ENCODE measurements at places on chromosomes 16 and 17.

DNA sequence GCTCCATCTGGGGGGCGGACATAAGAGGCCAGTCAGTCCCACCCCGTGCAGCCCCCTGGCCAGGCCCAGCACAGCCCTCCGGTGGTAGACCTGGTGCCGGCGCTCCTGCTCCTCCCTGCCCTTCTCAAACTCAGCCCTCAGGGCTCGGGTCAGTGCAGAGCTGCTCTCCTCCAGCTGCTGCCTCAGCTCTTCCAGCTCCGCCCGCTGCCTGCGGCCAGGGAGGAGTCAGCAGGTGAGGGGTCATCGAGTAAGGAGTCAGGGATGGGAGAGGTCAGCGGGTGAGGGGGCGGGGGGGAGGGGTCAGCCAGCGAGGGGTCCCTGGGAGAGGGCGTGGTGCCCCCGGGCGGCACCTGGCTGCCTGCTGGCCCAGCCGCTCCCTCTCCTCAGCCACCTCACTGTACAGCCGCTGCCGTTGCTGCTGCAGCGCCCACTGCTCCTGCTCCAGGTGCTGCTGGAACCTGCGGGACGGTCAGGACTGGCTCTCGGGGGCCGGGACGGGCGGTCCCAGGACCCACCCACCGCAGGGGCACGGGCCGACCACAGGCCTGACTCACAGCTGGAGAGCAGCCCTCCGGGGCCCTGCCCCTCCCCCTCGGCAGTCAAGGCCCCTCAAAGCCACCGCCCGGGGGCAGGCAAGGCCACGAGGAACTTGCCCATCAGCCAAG, 26.5 kb upstream of the AATK start:
- DNase-seq = no peak

- no peak for DNase-seq
Measured at GRCh38 chr17:4165301-4166010, 22.5 kb downstream of the CYB5D2 start.

DNA sequence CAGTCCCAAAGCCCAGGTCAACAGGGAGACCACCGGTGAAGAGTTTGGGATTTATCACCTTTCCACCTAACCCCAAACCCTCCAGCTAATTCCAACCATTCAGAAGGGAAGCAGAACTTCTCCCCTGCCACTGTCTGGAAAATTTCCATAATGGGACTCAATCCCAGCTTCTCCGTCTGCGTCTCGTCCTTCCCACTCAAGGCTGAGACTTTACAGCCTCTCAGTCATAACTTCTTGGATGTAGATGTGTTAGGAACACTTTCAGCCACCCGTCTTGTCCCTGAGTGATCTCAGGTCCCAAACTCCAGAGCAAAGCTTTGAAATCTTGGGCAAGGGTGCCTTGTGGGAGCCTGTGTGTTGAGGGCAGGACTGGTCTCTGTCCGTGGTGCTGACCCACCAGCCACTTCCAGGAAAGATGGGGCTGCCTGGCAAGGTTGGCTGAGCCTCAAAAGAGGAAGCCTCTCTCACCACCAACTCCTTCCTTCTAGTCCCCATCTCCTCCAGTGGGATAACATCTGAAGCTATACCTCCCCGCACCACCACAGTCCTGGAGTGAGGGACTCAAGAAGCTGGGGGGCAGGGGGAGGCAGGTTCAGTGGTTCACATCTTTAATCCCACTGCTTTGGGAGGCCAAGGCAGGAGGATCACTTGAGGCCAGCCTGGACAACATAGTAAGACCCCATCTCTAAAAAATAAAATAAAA, 9.3 kb downstream of the GAS2L2 start:
- no peak for DNase-seq

DNA sequence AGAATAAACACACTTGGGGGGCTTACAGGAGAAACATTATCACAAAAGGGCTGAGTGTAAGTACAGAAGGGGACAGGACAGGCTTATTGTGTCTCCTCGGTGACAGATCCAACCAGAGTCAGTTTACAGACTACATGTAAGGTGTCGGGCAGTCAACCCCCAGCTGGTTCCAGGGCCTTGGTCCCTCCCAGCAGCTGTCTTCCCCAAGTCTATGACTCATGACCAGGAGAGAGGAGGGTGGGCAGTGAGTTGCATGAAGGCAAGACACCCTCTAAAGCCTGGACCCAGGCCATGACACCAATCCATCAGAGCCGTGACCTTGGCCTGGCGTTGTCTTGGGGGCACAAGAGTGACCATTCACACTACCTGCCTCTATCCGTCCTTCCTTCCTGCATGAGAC, 276.2 kb upstream of the CCL2 start:
- DNase-seq = no peak

DNA sequence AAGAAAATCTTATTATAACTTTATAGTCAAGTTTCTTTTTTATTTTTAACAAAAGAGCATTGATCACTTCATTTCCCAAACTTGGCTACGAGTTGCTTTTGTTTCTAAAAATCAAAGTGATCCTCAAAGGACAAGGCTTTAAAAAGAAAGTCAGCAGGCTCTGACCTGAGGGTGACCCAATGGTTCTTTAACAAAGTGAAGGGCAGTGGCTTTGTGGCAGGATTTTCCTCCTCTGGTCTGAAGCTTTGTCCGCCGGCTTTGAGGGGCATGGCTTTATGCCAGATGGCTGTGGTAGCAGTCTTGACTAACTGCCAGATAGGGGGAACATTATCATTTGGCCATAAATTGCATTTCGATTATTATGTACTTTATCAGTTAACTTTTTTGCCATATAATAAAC, 28.5 kb downstream of the IQCK start:
- DNase-seq = no peak

DNA sequence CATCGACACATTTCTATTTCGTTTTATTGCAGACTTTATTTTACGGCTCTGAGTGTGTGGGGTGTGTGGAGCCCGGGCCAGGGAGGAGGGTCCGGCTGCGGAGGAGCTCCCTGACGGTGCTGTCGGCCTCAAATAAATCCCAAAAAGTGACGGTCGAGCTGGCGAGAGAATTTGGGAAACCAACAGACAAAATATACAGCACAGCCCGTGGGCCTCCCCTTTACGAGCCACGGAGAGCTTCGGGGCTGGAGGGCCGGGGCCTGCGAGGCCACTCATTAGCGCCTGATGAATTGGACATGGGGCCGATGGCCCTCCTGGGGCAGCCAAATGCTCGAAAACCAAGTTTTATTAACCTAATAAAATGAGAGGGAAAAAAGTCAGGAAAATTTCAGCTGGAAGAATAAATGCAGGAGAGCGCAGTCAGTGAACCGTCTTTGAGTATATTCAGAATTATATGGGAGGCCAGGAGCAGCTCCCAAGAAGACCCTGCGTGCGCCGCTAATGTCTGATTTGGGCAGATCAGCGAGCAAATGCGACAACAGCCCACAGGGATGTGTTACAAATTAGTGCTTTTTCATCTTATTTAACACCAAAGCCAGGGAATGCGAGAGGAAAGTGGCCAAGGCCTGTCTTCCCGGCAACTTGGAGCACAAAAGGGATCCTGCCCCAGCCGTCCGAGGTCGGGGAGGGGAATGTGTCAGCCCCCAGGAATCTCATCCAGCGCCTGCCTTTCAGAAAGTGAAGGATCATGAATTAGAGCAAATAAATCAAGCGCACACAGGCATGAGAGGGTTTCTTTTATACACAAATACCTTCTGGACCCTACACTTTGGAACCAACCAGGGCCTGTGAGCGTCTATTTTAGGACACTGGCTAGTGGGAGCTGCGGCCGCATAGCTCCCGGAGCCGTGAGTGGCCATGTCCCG, 249.1 kb downstream of the C16orf95 start:
- DNase-seq = no peak

DNA sequence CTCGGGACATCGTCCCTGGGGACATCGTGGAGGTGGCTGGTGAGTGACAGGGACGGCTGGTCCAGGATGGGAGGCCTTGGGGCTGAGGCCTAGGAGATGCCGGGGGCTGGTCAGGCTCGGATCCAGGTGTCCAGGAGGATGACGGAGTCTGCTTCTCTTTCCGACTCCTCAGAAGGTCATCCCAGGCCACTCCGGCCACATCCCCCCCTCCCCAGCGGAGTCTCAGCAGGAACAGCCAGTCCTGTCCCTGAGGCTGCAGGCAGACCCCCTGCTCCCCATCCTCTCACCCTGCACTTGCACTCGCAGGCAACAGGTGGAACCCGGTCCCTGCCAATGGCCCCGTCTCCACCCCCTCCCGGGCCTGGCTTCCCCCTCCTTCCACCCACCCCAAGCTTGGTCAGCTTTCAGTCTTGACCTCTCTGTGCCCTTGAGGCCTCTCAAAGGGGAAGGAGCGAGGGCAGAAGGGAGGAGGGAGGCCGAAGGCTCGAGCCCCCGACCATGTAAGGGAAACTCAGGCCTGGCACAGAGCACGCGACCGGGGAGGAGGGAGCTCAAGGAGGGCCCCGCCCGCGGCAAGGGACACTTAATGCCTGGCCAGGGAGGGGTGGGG, 4.4 kb downstream of the ATP2A1 start:
- no peak for DNase-seq
